ENCODE measurements at places on chromosomes 5 and 9.

- DNase-seq: no peak
Measured at GRCh38 chr9:76785501-76785900, 21.3 kb downstream of the PCA3 start.

DNA sequence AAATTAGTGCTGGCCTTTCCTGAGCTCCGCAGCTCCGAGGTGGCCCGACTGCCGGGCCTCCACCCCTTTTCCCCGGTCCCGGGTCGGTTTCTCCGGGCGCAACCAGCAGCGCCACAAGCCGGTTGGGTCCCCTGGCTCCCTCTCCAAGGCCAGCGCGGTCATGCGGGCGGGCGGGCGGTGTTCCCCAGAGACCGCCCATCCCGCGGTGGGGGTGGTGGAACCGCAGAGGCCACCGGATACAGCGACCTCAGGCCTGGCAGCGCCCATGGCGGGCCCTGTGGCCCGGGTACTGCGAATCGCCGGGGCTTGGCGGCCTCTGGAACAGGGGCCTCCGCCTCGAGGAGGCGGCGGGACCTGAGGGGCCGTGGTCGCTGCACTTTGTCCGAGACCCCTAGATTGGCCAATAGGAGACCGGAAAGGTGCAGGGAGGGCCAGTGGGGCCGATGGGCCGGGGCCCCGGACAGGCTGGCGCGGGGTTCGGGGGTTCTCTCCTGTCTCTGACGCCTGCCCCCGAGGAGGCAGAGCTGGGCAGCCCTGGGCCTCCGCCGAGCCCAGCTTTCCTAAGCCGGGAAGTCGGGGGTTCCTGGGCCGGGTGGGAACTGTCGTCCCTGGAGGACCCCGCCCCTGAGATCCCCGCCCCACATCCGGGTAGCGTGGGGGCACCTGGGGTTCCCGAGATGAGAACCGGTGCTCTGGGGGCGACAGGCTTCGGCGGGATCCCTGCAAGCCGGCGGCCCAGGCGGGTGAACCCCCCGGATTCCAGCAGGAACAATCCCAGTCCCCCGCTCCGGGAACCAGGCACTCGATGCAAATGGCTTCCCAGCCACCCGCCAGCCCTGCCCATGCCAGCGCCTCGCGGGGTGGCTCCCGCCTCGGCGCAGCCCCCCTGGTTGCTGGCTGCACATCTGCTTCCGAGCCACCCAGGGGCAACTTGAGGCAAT, 293.9 kb downstream of the ZSWIM6 start:
- DNase-seq: no peak

- no peak for DNase-seq
Measured at GRCh38 chr9:70111641-70112236, 68.1 kb downstream of the MAMDC2 start.

DNA sequence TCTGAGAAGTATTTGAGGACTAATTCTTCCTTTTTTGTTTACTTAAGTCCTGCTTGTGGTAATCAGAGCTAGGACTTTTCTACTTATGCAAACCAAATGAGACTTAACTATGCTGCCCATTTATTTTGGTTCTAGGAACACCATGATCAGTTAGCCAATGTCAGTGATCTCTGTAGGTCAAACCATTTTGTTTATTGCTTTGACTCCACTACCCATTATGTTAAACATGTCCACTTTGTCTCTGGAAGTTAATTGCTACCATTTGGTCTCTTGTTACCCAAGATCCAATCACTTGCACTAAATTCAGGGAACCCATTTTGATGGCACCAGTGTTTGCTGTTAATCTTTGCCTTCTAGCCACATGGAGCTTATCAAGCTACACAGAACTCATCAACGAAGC, 161.9 kb downstream of the CCDC171 start:
- no peak for DNase-seq

DNA sequence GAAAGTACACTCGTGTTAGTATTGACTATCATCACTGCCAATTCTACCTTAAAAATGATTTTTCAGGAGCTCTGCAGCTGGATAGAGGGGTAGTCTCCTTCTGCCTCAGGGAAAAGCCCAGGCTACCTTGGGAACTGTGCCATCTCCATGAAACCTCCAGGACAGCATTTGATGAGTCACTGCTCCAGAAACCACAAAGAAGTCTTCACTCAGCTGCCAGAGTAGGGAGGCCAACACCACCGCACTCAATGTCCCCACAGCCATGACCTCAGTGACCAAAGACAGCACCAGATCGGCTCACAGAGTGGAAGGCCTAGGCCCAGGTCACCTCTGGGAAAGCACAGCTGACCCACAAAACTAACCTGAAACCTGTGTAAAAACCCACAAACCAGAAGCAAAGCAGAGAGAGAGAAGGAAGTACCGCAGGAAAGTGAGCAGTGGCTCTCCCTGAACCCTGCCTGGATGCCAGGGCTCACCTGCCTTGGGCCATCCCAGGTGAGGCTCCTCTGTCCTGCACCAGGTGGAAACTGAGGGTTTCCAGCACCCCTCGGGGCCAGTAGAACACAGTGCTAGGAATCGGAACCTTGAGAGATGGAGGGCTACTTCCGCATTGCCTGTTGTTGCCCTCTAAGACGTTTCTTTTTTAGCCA, 30.0 kb downstream of the S1PR3 start:
- no peak for DNase-seq

DNA sequence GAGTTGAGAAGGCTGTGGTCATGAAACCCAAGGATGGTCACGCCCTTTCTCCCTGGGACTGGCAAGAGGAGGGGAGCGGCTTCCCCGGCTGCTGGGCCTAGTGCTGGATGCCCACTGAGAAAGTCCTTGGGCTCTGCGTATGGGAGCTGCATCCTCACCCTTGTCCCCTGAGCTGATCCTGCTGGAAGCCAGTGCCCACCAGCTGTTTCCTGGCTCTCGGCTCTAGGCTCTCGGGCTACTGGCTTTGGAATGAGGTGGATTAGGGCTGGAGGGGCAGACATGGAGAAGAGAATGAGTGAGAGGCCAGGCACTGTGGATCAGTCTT, 149.3 kb upstream of the PPP1R26 start:
- DNase-seq: no peak

DNA sequence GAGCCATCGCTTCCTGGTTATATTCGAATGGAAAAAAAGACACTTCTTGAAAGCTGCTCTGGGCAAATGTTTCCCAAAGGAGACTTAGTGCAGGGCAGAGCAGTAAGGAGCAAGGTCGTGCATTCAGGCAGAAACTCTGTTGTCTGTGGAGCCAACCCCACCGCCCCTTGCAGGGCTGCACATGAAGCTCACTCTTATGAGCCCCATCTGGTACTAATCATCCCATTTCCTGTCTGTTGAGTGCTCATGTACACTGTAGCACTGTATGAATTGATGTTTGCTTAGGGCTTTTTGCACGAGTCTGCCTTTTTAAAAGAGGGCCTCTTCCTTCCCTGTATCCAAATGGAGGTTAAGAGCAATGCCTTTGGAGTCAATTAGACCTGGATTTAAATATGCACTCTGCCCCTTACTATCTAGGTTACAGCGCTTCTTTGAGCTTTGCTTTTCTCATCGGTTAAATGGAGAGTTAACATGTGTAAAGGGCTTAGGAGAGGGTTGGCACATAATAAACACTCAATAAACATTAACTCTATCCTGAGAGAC, 25.4 kb downstream of the HMHB1 start:
- peak; percentile 69 for DNase-seq

DNA sequence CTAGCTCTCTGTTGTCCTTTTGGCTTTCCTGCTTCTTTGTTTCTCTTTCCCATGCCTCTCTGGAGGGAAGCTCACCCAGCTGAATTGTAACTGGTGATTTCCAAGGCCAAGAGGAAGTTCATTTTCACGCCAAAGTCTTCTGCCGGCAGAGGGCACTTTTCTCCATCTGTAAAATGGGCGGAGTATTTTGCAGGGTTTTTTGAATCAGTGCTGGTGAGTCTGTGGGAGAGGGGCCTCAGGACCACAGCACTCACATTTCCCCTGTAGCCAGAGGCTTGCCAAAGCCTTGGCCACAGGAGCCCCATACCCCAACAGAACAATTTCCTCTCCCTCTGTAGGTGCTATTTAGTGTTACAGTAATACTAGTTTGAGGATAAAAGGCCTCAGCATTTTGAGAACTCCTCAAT, 42.3 kb upstream of the MATR3 start:
- DNase-seq: no peak

DNA sequence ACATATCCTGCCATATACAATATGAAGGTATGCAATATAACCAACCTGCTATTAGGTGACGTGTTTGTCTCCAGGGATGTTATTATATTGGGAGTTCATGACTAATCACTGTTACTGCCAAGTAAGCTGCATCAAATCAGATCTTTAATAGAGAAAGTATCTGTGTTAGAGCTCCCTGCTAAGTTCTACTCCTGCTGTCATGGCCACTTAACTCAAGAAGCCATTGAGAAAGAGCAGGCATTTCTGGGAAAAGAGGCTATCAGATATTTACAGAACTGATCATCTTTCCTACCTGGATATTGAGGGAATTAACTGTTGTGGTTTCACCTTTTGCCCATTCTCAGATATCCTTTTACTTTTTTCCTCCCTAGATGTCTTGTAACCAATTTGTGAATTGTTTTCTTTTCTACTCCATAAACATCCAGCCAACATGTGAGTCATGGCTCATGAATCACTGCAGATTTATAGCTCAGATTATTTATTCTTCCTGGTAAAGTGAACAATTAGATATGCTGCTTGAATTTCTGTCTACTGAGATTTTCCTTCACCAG, 634.8 kb upstream of the FAM174A start:
- DNase-seq: peak; percentile 25

GRCh38 chr5:144433893-144434292, 263.2 kb downstream of the KCTD16 start:
- DNase-seq: no peak

- DNase-seq: no peak
Measured at GRCh38 chr5:1265026-1265425, 29.8 kb downstream of the TERT start.

DNA sequence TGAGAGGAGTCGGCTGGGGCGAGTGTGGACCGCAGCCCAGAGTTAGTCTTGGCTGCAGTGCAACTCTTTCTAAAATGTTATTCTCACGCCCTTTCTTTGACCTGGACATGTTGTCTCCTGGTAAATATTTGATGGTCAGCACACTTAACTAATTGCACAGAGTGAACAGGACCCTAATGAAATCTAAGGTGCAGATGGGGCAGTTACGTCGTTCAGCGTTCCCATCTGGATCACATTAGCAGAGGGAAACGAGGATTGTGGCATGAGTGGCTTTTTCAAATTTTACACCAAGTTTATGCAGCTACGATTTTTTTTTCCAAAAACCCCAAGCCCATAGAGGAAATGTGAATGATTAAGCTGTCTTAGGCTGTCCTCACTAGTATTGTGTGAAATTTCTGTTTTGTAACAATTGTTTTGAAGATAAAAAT, 483 bp downstream of the C9orf85 start:
- DNase-seq: no peak

DNA sequence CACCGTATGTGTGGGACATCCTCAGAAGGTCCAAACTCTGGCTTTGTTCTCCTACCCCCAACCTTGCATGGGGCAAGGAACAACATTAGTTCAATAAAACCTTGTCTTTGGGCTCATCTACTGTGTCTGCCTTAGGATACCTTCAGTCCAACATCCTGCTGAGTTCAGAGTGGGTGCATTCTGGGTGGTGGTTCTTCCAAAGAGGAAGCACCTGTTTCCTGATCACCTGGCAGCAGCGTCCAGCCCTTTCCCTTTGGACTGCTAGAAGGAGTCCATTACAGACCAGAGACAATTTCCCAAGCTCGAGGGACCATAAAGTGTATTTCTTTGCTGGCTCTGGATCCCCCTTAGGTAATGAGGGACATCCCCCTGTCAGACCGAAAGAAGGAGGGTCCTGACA, 154.1 kb downstream of the SEMA6A start:
- DNase-seq: no peak

DNA sequence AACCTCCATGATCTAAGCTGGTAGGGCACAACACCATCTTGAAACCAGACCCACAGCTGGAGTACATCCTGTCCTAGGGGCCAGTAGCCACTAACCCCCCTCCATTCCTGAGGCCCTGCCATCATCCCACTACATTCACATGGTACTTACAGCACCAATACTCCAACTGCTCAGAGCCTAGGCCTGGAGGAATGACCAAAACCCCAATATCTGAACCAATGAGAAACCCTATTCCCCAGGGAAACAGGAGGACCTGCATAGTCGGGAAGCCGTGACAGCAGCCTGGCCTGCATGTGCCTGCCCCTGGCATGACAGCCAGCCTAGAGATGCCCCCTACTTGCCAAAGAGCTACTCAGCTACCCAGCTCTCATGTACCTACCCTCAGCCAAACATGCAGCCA, 65.4 kb upstream of the DMRT1 start:
- no peak for DNase-seq

DNA sequence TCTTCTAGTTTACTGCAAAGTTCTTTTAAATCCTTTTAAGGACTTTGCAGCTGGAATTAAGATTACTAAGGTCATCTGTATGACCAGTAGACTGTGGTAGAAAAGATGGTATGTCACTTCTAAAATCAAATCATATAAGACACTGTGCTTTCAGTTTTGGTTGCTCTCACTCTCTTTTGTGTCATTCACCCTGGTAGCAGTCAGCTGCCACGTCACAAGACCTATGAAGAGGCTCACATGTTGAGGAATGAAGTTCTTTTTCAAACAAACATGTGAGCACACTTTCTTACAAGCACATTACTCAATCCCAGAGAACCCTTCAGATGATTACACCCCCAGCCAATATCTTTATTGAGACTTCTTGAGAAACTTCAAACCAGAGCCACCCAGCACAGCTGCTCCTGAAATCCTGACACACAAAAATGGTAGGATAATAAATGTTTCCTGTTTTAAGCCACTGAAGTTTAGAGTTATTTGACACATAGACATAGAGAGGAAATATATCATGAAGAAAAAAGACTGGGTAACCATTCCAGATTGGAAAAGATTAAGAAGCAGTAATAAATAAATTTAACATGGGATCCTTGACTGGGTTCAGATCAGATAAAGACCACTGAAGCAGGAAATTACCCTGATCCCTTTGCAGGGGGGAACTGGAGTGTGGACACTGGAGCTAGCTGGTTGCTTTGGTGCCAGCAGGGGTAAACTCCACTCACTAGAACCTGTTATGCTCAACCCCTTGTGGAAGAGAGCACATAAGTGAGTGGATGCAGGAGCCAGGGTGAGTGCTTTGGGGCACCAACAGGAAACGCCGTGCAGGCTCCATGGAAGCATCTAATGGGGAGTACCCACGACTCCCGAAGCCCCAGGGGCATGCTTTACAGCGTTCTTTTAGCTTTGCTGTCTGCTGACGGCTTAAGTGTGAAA, 64.1 kb downstream of the SLCO4C1 start:
- DNase-seq: no peak
